Aorta (tissue), 5 donors: ENCODE measurements at places on chromosomes 2 and 18. TPM values are rescaled to one million over a fixed set of nuclear protein-coding genes. Genes with fewer than 3 reads are reported as not detected.

The GPR35 gene
- total RNA-seq = 3.9 TPM

GRCh38 chr2:75614162-75614651 lies 32.4 kb upstream of the MRPL19 start:
- DNase-seq = no peak

GRCh38 chr18:41939326-41939725 lies 15.7 kb upstream of the PIK3C3 start:
- no peak for DNase-seq

GRCh38 chr18:12645751-12646203 lies 12.1 kb downstream of the SPIRE1 start:
- no peak for DNase-seq

- DNase-seq = peak; percentile 25
These were observed 24.7 kb downstream of the HS6ST1 start for GRCh38 chr2:128293870-128294455.

DNA sequence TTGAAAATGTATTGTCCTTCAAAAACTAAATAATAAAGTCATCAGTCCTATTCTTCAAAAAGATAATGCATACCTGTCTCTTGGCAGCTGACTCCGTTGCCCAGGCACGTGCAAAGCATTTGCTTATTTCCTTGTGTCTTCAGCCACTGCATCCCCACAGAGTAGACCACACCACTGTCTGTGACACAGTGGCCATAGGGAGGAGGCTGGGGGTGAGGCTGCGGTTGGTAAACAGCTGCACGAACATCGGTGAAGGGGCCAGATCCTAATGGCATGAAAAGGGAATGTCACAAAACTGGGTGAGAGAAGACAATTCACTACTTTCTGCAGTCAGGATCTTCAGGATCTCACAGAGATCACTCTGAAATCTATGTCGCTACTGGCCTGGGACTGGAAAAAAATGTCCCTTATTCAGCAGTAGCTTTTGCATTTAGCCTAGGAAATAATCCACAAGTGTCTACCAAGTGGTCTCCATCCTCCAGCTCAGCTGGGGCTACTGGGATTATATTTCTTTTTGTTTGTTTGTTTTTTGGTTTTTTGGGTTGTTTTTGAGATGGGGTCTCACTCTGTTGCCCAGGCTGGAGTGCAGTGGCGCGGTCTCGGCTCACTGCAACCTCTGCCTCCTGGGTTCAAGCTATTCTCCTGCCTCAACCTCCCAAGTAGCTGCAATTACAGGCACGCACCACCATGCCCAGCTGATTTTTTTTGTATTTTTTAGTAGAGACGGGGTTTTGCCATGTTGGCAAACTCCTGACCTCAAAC lies 10.7 kb downstream of the FN1 start:
- no peak for DNase-seq

- DNase-seq = no peak
These were observed 97.2 kb upstream of the FAM136A start for GRCh38 chr2:70399046-70399445.

DNA sequence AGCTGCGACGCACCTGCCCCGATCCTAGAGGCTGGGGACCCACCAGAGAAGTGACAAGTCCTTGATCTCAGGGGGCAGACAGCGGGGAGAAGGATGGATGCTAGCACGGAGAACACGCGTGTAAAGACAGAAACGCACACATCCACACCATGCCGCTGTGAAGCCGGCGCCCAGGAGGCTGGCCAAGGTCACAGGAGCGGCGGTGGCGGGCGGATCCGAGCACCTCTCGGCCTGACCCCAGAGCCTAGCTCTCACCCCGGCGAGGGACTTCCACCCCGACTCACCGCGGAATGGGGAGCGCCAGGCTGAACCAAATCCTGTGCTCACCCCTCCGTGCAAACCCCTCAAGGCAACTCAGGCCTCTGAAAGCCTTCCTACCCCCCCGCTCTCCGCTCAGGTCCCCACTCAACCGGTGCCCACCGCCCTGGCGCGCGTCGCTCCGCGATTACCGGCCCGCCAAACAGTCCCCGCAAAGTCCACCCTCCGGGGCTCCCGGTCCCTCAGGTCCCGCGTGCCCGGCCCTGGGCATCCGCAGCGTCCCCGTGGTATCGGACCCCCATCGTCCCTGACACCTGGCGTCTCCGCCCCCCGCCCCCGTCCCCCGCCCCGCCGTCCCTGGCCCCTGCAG lies 460 bp upstream of the LRRFIP1 start:
- no peak for DNase-seq

DNA sequence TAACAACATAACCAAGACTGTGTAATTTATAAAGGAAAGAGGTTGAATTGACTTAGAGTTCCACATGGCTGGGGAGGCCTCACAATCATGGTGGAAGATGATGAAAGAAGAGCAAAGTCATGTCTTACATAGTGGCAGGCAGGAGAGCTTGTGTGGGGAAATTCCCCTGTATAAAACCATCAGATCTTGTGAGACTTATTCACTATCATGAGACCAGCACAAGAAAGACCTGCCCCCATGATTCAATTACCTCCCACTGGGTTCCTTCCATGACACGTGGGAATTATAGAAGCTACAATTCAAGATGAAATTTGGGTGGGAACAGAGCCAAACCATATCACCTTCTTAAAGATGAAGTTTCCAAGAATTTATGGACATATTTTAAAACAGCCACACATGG lies 2.5 kb upstream of the IL36RN start:
- no peak for DNase-seq

- no peak for DNase-seq
These were observed 6.4 kb downstream of the TRAK2 start for GRCh38 chr2:201444746-201445465.

The KCNG2 gene
- total RNA-seq = 0.23 TPM

The SLC9A2 gene
- not detected for total RNA-seq

The BMP10 gene
- not detected for total RNA-seq

The CD207 gene
- total RNA-seq = not detected

The OR6B2 gene
- not detected for total RNA-seq

DNA sequence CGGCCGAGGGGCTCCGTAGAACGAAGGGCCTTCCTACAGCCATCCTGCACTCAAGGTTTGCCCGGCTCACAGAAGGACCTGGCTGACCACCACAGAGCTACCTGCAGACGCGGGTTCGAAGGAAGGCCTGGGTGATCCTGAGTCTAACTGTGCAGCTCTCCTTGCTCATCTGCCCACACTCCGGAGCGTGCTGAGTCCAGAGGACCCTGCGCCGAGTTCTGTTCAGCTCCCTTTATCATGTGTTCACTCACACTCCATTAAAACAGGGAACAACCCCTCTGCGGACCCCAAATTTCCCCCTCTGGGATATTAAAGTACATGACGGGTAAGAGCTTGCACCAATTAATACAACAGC lies 138.3 kb downstream of the PXDN start:
- peak; percentile 40 for DNase-seq

The NCKAP5 gene
- total RNA-seq = 2.4 TPM

The TMEM178A gene
- 2.0 TPM for total RNA-seq

GRCh38 chr2:151181524-151181923 lies 80.1 kb downstream of the RBM43 start:
- no peak for DNase-seq

DNA sequence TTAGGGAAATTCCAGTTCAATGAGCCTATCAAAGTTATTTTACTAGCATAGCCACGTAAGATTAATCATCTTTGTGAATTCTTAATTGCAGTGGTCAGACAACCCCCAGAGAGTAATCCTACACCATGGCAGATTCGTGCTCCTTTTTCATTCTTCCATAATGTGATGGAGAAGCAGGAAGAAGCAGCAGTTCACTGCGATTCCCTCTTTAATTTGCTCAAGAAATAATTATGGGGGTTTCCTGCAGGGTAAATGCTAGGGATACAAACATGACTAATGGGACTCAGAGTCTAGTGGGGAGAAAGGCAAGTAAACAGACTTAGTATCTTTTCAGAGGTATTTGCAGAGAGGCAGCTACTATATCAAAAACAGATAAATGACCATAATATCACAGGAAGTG lies 175.8 kb upstream of the HNRNPA3 start:
- no peak for DNase-seq

The D2HGDH gene
- total RNA-seq = 20.5 TPM

The OLA1 gene
- 55.3 TPM for total RNA-seq

DNA sequence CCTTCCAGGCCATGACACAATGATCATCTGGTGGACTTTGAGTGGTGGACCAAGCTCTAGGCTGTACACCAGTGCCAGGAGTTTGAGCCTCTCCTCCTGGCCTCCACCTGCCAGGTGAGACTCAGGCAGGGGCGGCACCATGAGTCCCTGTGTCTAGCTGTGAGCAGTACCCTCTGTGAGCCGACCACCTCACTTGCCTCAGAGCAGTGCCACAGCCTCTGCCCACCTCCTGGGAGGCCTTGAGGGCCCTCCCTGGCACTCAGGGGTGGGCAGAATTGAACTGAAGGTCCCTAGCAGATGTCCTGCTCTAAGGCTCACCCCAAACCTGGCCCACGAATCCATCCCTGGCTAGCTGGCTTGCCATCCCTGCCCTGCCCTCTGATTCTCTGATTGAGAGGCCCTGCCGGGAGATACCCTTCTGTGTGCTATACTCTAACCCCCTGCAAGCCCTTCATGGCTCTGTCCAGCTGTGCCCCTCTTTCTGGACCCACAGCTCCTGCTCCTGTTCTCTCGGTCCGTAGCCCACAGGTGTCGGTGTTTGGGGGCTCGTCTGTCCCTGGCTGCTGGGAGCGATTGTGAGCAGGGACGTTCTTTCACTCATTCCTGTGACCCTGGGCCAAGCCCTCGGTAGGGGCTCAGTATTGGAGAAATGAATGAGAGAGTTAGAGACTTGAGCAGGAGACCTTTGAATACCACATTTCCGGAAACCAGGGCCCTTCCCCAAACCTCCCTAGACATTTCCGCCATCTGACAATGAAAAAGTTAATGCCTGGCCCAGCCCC lies 70.0 kb downstream of the INHBB start:
- DNase-seq = no peak

DNA sequence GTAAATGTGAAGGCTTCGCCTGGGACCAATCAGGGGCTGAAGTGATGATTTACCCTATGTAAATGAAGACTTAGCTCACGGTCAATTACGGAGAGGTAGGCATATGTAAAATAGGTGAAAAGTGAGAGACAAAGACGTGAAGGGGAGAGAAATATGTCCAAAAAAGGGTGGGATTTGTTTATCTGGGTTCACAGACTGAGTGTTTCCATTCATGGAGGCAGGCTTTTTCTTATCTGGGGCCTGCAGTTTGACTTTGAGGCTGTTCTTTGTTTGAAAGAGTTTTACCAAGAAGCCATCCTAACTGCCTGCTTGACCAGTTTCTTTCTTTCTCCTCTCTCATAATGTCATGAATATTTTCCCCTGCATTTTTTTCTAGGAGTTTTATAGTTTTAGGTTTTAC lies 202.7 kb downstream of the NYAP2 start:
- no peak for DNase-seq

GRCh38 chr2:239587311-239587731 lies 186.5 kb upstream of the HDAC4 start:
- peak; percentile 37 for DNase-seq

The STPG4 gene
- 0.75 TPM for total RNA-seq

GRCh38 chr2:43676322-43677050 lies at the start of gene C1GALT1C1L:
TSS of gene C1GALT1C1L (minus strand) at chr2:43676429. CDS start at chr2:43676322, 107 bp downstream.
- DNase-seq = peak; percentile 75

The MFSD2B gene
- 0.42 TPM for total RNA-seq

DNA sequence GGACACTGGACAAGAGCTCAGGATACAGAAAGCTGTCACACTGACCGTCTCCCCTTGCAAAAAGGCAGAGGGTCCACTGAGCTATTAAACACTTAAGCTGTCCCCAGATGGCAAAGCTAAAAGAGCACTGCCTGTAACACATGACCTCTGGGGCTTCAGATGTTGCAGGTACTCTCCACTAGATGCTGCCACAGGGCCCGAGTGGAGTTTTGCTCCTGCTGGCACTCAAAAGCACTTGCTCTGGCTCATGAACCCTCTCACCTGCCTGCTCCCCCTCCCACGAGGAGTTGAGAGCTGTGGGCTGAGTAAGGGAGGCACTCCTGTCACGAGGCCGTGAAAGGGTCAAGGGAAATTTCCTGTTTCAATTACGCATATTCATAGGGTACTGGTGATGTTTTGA lies 227.9 kb downstream of the PRKCE start:
- no peak for DNase-seq

The PTPRM gene
- total RNA-seq = 98.9 TPM

DNA sequence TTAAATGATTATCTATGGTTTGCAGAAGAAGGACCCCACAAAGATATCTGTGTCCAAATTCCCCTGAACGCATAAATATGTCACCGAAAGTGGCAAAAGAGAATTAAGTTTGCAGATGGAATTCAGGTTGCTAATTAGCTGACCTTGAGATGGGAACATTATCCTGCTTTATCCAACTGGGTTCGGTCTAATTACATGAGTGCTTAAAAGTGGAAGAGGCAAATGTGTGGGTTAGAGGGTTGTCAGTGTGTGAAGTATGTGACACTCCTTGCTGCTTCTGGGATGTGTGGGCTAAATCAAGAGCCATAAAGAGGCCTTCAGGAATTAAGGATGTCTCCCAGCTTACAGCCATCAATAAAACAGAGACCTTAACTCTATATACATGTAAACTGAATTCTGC lies 53.5 kb downstream of the CDH19 start:
- DNase-seq = no peak

- DNase-seq = no peak
These were observed 477.8 kb upstream of the ETAA1 start for GRCh38 chr2:66919286-66919685.

DNA sequence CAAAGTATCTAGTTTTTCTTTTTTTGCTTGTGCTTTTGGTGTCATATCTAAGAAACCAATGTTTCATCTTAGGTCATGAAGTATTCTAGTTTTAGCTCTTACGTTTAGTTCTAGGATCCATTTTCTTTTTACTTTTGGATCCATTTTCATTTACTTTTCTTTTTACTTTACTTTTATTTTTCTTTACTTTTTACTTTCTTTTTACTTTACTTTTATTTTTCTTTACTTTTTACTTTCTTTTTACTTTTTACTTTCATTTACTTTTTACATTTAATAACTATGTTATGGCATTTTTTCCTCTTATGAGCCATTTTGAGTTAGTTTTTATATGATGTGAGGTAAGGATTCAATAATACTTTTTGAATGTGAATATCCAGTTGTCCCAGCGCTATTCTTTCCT lies 213.4 kb downstream of the ZFP36L2 start:
- no peak for DNase-seq

DNA sequence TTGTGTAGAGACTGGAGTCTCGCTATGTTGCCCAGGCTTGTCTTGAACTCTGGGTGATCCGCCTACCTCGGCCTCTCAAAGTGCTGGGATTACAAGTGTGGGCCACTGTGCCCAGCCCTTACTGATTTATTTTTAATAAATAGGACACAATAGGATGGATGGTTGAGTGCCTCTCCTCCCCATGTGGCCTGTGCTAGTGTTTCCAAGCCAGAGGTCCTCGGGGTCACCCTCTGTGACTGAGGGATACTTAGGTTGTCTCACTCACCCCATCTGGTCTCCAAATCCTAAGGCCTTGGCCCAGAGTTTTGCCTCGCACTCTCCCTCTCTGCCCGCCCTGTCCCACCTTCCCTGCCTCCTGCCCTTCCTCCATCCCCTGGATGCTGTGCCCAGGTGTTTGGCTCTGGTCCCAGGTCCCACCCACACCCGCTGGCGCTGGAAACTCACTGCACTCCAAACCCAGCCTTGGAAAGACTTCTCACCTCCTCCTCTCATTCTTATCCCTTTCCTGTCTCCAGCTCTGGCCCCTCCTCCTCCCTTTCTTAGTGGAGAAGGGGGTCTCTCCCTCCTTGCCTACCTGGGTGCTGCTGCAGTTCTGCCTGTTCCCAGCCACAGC lies 4.7 kb upstream of the ECEL1 start:
- peak; percentile 51 for DNase-seq

The CXCR1 gene
- 1.8 TPM for total RNA-seq

The RAB27B gene
- 0.39 TPM for total RNA-seq

GRCh38 chr2:168212167-168212566 lies 35.2 kb downstream of the STK39 start:
- no peak for DNase-seq
